ENCODE measurements at places on chromosomes 1 and 21.

DNA sequence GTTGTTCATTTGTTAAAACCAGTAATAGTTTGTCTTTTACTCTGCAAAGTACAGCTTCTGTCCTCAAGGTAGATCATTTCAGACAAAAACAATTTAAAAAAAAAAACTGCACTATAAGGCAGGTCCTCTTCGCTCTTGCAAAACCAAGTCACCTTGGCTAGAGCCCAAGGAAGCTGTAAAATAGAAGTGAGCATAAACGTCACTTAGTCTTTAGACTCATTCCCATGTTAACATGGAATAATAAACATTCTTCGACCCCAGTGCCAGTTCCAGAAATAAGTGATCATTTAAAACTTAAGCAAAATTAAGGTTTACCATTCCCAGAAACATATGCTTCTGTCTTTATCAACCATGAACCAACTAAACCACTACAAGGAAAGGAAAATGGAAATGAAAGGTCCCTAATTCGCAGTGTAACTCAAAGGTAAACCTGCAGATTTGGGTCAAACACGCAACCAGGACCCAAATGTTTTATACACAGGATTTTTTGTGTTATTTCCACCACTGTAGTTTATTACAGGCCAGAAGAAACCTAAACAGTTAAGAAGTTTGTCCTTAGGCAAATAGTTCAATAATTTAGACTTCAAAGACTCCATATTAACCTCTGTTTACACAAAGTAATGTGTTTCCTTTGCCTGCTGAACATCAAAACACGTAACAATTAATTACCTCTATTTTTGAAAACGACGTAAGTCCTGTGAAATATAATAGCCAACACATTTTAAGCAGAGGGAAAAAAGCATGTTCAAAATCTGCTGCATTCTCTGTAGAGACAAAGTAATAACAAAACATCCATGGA, 54.6 kb downstream of the TGFBR3 start:
- DNase-seq: no peak

- DNase-seq: peak; percentile 67
Measured at GRCh38 chr1:111221633-111222291, 5.8 kb upstream of the CHI3L2 start.

DNA sequence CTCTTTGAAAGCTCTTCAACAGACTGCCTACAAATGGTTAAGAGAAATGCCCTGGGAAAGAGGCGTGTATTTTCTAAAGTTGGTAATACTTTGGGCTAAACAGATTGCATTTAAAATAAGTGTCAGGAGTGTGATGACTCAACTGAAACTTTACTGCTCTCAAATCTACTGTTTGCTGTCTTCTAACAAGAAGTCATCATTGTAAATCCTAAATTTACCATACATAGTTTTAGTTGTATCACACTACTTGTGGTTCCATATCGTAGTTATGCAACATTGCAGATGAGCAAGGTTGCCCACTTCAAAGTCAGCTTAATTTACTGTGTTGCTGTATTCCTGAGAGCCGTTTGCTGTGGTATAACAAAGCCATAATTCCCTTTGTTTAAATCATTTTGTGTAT, 59.6 kb downstream of the RGS21 start:
- DNase-seq: no peak

- no peak for DNase-seq
Measured at GRCh38 chr1:170545476-170545875, 13.5 kb downstream of the GORAB start.

GRCh38 chr1:85134583-85135391, 66.0 kb downstream of the SYDE2 start:
- DNase-seq: no peak

DNA sequence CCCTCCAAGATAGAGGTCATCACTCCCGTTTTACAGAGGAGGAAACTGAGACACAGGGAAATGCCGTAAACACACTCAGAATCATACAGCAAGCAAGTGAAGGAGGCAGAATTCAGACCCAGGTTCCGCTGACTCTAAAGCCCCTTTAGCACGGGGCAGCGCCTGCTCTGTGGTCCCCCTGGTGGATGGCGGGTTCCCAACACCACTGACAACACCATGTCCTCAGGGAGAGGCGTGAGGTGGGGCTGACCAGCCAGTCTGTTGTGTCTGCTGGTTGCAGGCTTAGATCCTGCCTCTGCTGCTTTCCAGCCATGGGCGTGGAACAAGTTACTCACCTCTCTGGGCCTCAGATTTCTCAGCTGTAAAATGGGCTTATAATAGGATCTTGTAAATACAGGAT, 617.3 kb downstream of the MATN1 start:
- DNase-seq: no peak

GRCh38 chr1:172778456-172779455, 119.9 kb downstream of the FASLG start:
- DNase-seq: no peak

DNA sequence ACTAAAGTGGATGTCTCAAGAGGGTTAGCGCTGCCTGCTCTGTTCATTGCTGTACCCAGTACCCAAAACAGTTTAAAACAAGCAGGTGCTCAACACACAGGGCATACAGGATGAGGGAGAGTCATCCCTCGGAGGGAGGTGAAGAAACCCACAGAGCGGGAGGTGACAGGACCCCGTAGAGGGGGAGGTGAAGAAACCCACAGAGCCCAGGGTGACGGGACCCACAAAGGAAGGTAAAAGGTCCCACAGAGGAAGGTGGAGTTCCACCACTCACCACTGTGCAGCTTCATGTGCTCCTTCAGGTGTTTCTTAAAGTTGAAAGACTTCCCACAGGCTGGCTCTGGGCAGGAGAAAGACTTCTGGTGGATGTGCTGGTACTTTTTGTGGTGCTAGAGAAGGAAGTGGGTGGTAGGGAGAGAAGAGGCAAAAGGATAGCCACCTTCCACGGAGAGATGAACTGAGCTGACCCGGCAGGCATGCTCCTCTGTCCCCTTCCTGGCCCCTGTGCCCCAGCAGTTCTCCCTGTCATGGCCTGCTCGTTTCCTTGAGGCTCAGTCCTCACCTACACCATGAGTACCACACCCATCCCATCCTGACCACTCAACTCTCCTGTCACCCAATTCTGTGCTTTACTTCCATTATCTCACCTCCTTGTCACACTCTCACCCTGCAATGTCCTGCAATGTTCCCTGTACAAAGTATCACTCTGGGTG, 5.1 kb downstream of the ZNF692 start:
- no peak for DNase-seq
